Activated CD4-positive, alpha-beta T cell treated with anti-CD3 and anti-CD28 coated beads, Interleukin-2, amount 50 U/mL, for 1 hour (primary cell): ENCODE measurements at places on chromosomes 2 and 18.

DNA sequence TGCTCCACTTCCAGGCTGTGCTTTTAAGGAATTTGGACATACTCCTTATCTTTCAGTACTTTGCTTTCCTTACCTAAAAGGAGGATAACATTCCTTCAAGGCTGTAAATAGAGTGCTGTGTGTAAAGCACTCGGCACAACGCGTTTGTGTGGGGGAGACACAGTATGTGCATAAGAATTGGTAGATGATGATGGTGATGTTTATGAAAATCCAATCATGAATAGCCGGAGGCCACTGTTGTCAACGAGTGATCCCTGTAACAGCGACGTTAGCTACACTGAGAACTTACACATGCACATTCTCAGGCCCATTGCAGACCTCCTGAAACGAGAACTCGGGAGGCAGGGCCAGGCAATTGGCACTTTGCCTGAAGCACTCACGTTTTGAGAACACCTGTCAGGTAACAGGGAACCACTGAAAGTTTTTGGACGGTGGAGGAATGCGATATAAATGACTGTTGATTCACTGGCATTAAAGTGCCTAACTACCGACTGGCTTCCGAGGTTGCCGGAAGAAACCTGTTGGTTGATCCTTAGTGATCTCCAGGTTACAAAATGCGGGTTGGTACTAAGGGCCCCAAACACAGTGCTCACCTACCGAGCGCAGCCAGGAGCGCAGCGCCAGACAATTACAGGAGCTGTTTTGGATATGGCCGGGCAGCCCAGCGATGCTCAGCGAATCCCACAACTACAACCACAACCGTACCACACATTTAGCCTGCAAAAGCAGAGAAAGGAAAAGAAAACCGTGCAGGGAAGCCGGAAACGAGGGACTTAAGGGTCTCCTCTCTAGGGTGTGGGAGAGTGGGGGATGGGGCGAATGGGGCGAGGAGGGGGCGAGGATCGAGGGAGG, 1.0 kb upstream of the MAP4K4 start:
- DNase-seq = no peak

GRCh38 chr18:63079114-63079513, 240.5 kb downstream of the BCL2 start:
- no peak for DNase-seq

DNA sequence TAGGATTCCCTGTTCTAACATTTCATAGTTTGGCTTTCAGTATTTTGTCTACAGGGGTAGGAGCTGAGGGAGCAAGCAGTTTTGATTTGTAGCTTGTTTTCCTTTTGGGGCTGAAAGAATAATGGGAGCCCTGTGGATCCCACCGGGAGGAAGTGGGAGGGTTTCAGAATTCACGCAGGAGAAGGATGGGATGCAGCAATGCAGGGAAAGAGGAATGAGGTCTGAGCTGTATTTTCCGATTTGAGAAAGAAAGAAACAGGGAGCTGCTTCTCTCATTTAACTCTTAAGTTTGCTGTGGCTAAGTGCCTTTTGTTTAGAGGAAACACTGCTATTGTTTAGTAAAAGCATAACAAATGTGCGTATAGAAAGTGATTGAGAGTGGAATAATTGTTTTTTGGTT, 141.0 kb downstream of the ADCYAP1 start:
- DNase-seq = no peak

GRCh38 chr2:128412181-128412871, 93.7 kb upstream of the HS6ST1 start:
- no peak for DNase-seq

DNA sequence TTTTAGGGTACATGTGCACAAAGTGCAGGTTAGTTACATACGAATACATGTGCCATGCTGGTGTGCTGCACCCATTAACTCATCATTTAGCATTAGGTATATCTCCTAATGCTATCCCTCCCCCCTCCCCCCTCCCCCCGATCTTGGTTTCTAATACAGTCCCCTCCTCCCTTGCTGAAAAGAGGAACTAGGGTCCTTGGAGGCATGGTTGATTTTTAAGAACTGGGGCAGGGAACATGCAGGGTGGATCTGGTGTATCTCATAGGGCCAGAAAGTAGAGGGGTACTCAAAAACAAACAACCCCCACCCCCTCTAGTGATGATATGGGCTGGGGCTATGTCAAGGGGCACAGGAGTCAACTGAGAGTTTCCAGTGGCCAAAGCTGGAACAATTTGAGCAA, 153.4 kb downstream of the UBR3 start:
- DNase-seq = no peak

GRCh38 chr2:190169221-190170072, 106.9 kb upstream of the MSTN start:
- DNase-seq = no peak

- no peak for DNase-seq
These were observed 41.6 kb upstream of the DPP10 start for GRCh38 chr2:114400890-114401289.

DNA sequence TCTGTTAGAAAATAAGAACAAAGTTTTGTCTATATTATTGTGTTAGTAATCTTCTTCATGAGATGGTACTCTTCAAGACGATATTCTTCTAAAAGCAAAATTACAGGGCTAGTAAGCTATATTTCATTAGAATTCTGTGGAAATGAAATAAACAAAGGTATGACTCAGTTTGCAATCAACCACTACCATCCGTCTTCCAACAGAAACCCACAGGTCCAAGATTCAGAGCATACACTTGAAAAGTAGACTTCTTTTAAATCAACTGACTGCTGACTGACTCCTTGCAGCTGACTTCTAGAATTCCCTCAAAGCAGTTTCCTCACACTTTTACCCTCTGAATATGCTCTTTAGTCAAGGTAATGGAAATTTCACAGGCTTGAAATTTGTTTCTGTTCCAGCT, 193.7 kb downstream of the GCA start:
- DNase-seq = no peak

DNA sequence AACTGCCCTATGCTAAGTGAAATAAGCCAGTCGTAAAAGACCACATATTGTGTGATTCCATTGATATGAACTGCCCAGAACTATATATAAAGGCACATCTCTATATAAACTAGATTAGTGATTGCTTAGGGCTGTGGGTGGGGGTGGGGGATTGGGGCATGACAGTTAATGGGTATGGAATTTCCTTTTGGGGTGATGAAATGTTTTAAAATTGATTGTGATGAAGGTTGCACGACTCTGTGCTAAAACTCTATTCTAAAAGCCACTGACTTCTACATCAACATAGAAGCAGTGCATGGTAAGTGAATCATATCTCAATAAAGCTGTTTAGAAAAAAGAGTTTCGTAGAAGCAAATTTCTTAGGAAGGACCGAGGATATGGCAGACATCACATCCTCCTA, 53.0 kb downstream of the CDCA7 start:
- DNase-seq = no peak

DNA sequence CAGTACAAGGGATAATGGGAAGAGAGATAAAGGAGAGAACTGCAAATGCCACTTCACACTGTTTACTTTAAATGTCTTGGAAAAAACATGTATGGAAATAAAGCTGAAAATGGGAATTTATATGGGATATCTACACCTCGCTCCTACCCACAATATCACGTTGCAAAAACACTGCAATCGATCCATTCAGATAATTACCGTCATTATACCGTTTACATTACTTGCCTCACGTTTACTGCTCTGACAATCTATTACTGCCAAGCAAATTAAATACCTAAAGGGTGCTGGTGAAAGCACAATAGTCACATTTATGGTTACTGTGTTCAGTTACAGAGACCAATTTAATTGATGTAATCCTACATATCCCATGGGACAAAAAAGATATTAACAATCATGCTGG, 214.7 kb upstream of the LYPD1 start:
- no peak for DNase-seq

- no peak for DNase-seq
These were observed 328.6 kb downstream of the ETAA1 start for GRCh38 chr2:67725731-67726130.

GRCh38 chr2:55871637-55872036, 51.9 kb downstream of the EFEMP1 start:
- DNase-seq = no peak

GRCh38 chr2:169707626-169708025, 13.4 kb downstream of the PHOSPHO2 start:
- DNase-seq = no peak

DNA sequence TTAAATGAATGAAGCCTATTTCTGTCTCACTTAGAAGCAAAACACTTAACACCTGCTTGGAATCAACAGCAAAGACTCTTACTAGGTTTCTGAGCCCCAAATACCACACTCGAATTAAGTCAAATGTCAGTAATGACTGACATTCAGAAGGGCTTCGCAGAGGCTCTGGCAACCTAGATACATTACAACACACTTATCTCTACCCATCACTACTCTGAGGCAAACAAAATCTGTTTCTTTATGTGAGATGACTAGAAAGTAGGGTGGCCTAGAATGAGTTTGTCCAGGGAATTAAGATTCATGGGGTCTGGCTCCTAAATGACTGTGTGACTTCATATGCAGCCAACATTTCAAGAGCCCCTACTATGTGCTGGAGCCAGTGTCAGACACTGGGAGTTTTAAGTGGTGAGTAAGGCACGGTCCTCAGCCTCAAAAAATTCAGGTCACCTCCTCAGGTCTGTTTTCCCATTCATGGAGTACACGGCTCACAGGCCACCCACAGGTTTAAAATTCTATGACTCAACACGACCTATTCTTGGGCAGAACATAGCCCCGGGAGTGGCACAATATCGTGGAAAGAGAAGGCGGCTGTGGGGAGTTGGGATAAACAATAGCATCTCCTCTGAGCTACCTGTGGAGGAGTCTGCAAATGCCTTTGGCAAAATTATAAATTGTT, 150.3 kb upstream of the ZFP36L2 start:
- DNase-seq = no peak

GRCh38 chr2:201668402-201668910, 25.2 kb upstream of the TMEM237 start:
- DNase-seq = no peak

- DNase-seq = no peak
These were observed 6.6 kb downstream of the GAD1 start for GRCh38 chr2:170823088-170823897.

DNA sequence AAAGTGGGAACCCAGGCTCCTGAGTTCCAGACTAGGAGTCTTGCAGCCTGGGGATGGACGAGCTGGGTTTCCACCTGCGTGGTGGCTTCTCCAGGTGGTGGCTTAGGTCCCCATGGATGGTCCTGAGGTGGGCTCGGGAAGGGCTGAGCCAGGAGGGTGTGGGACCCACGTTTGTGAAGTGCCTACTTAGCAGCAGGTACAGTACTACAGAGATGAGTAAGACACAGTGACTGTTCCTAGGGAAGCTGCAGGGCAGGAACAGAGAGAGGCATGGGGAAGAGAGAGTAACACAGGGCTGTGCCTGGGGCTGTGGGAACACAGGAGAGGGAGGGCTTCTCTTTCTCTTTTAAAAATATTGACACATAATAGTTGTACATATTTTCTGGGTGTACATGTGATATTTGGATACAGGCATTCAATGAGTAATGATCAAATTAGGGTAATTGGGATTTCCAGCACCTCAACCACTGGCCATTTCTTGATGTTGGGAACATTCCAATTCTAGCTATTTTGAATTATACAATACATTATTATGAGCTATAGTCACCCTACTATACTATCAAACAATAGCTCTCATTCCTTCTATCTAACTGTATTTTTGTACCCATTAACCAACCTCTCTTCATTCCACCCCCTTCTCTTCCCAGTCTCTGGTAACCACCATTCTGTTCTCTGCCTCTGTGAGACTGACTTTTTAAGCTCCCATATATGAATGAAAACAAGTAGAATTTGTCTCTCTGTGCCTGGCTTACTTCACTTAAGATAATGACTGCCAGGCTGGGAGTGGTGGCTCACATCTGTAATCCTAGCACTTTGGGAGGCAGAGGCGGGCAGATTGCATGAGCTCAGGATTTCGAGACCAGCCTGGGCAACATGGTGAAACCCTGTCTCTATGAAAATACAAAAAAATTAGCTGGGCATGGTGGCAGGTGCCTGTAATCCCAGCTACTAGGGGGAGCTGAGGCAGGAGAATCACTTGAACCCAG, 15.0 kb downstream of the TOGARAM2 start:
- DNase-seq = no peak

- DNase-seq = no peak
These were observed 1386.4 kb upstream of the ZEB2 start for GRCh38 chr2:145906354-145906753.

DNA sequence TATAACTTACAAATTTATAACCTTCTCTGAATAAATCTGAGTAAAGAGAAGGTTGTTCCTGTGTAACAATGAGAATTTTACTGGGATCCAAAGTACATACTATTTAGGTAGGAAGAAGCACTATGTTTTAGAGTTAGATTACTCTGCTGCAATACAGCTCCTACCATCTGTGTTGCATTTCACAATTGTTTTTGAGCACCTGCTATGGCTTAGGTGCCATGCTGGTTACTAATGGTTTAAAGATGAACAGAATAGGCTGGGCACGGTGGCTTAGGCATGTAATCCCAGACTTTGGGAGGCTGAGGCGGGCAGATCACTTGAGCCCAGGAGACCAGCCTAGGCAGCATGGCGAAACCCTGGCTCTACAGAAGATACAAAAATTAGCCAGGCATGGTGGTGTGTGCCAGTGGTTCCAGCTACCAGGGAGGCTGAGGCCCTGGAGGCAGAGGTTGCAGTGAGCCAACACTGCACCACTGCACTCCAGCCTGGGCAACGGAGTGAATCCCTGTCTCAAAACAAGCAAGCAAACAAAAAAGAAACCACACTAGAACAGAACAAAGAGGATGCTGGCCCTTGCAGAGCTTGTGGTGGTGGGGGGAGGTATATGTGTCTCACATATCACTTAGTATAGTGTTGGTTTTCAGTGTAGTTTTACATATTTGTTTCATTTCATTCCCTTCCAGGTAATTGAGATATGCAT, 56.7 kb downstream of the SPTBN1 start:
- DNase-seq = no peak

DNA sequence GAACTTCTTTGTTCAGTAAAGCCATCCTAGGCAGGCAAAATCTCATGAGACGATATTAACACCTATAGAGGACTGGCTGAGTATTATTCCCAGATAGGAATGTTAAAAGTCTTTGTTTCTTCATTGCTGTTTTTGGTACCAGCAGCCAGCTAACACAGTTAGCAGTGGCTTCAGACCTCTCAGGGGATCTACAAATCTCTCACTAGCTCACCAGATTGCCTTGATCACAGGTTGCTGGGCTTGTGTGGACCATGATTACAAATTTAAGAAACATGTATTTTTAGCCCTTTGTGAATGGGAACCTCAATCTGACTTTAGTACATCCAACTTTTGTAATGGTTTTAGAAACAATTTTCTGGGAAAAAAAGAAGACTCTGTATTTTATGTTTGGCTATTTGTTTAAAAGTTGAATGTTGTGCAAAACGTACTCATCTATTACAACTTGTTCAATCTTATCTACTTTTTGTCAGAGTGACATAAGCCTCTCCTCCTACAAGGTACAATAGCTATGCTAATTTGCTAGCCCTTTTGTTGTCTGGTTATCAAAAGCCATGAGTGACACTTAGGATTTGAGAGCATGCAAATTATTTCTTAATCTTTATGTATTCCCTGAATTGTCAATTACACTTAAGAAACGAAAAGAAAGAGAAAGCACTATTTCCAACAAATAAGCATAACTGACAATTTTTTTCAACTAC, 693.1 kb downstream of the ERBB4 start:
- DNase-seq = no peak
